Heart left ventricle (tissue), 16 donors: ENCODE measurements at places on chromosomes 7 and 10. TPM values are rescaled to one million over a fixed set of nuclear protein-coding genes. Genes with fewer than 3 reads are reported as not detected.

EPO gene
- total RNA-seq: not detected

NEUROG3 gene
- total RNA-seq: not detected

OR6V1 gene
- not detected for total RNA-seq

CCL26 gene
- 0.77 TPM for total RNA-seq

LDB3 gene
- total RNA-seq: 1,374 TPM

RBM20 gene
- total RNA-seq: 96.9 TPM

SLC26A4 gene
- 1.1 TPM for total RNA-seq

ACTL6B gene
- total RNA-seq: not detected

IKZF1 gene
- 0.90 TPM for total RNA-seq

FKBP9 gene
- 121 TPM for total RNA-seq

GARIN1A gene
- 1.9 TPM for total RNA-seq

OR9A2 gene
- not detected for total RNA-seq

CAV1 gene
- 216 TPM for total RNA-seq

DNA sequence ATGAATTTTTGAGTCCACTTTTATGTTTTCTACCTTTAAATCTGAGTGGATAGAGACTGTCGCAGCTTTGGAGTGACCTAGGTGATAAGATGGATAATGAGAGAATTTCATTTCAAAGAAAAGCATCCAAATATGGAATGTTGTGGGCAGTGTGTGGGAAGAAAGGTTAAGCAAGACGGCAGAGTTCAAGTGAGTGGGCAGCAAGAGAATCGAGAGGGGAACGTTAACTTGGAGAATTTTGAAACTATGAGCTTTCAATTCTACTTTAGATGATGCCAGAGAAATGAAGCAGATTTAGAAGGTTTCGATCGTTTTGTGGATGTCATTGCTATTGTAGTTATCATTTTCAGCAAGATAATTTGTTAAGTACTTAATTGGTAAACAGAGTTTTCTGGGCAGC, 73.0 kb downstream of the XRCC2 start:
- H3K4me3 ChIP-seq: no peak overlapping the region
- no peaks in the 10 kb centered on the region for H3K36me3 ChIP-seq
- DNase-seq: no peak

GRCh38 chr7:23268746-23269145, 22.2 kb downstream of the GPNMB start:
- H3K36me3 ChIP-seq: peaks cover 83% of the 10 kb centered on the region
- H3K27ac ChIP-seq: no peak overlapping the region

DNA sequence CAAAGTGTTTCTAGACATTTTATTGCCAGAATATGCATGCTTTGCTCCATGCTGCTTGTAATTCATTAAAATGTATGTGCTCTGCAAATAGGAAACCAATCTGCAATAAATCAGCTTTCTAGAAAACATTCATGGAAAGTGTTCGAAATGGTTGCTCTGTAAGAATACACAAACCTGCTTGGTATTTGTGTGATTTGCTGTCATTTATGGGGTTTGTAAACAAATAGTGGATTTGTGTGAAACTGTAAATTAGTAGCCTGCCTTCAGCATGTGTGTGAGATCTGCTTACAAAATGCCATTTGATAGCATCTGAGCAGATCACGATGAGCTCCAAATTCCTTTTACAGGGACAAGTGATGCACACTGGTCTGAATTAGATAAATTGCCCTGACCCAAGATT, 219.0 kb upstream of the CSTF2T start:
- H3K36me3 ChIP-seq: no peaks in the 10 kb centered on the region
- H3K4me1 ChIP-seq: peaks cover 5% of the 10 kb centered on the region
- H3K4me3 ChIP-seq: no peak overlapping the region

GRCh38 chr7:67478066-67478465, 481.4 kb downstream of the TYW1 start:
- no peak for DNase-seq
- no peaks in the 10 kb centered on the region for H3K27me3 ChIP-seq
- no peak overlapping the region for H3K27ac ChIP-seq
- no peak overlapping the region for H3K4me3 ChIP-seq
- no peaks in the 10 kb centered on the region for H3K4me1 ChIP-seq

DNA sequence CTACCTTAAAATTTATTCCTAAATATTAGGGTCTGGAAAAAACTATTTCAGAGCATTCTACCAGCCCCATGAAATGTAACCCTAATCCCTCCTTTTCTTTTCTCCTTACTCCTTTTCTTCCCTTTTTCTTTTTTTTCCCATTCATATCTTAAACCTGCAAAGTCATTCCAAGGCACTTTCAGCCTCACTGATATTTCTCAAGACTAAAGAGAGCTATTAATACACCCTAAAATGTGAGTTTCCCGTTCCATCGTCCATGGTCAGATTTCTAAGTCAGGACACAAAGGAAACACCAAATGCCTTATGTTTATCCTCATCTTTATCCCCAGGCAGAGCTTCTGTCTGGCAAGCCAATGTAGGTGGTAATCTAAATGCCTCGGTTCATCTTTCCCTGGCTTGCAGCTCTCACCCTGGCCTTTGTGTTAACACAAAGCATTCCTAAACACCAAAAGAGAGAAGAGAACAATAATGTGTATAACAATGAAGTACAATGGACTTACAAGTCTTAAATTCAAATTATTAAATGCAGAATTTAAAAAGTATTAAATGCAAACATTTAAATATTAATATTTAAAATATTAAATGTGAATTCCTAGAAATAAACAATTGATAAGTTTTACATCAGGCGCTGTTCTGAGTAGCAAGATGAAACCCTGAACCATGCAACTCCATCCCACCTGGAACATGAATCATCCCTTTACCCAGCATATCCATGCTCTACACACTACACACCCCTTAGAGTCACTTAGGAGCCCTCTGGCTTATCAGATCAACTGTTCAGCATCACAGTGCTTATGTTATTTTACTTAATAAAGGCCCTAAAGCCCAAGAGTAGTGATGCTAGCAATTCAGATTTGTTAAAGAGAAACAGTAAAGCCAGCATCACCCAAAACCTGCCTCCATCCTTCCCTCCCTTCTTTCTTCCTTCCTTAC, 26.8 kb downstream of the MICU1 start:
- H3K36me3 ChIP-seq: no peaks in the 10 kb centered on the region
- no peak for DNase-seq
- H3K4me1 ChIP-seq: peaks cover 25% of the 10 kb centered on the region
- no peak overlapping the region for H3K27ac ChIP-seq

DNA sequence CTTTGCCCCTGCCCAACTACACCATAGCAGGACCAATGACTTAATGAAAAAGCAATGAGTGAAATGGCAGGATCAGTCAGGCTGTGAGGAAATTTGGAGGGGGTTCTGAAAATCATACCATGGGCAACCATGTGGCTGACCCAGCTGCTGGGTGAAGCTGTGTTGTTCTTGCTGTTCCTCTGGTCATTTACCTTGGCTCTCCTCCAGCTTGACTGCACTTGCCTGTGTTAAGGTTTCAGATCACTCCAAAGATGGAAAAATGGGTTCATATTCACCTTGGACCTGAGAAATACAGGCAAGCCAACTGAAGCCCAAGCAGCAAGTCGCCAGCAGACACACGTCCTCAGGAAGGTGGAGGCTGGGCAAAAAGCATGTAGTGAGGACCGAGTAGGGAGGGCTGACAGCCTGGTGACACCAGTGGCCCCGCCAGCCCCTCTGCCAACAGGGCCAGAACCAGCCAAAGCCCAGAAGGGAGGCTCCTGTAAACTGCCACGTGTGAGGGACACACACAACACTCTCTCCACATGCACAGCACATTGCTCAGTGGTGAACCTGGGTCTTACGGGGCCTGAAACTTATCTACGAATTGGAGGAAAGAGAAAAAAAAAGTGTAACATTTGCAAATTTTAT, 40.1 kb downstream of the PARP12 start:
- H3K4me3 ChIP-seq: no peak overlapping the region
- peaks cover 56% of the 10 kb centered on the region for H3K36me3 ChIP-seq
- H3K27me3 ChIP-seq: no peaks in the 10 kb centered on the region
- DNase-seq: no peak

DNA sequence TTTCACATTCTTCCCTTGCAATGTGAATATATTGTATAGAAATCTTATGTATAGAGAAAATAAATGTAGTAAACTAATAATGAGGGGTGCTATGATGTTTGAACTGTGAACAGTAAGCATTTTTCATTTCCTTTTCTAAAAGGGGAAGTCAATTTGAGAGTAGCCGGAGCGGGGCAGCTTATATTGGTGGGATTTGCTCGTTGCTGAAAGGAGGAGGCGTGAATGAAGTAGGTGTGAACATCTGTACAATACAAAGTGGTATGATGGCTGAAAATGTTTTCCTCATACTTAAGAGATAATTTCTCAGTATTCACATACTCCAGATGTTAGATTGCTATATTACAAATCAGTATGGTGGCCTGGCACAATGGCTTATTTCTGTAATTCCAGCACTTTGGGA, 87.1 kb downstream of the SRI start:
- H3K4me3 ChIP-seq: no peak overlapping the region
- H3K36me3 ChIP-seq: no peaks in the 10 kb centered on the region
- H3K27me3 ChIP-seq: no peaks in the 10 kb centered on the region
- no peaks in the 10 kb centered on the region for H3K4me1 ChIP-seq

GRCh38 chr10:117472872-117473271, 69.7 kb upstream of the EMX2 start:
- H3K4me1 ChIP-seq: no peaks in the 10 kb centered on the region
- H3K36me3 ChIP-seq: no peaks in the 10 kb centered on the region
- no peak for DNase-seq
- H3K4me3 ChIP-seq: no peak overlapping the region
- H3K27me3 ChIP-seq: peaks cover 4% of the 10 kb centered on the region

GRCh38 chr10:125169915-125170314, 9.6 kb upstream of the CTBP2 start:
- H3K36me3 ChIP-seq: no peaks in the 10 kb centered on the region
- H3K4me1 ChIP-seq: no peaks in the 10 kb centered on the region
- H3K27ac ChIP-seq: no peak overlapping the region
- H3K27me3 ChIP-seq: peaks cover 10% of the 10 kb centered on the region
- H3K4me3 ChIP-seq: no peak overlapping the region
- DNase-seq: no peak

- no peaks in the 10 kb centered on the region for H3K4me1 ChIP-seq
- no peak overlapping the region for H3K4me3 ChIP-seq
- H3K27ac ChIP-seq: no peak overlapping the region
Observed at GRCh38 chr10:18261768-18262231, 121.6 kb downstream of the CACNB2 start.

GRCh38 chr7:113892818-113893217, 26.0 kb downstream of the PPP1R3A start:
- no peaks in the 10 kb centered on the region for H3K27me3 ChIP-seq
- H3K27ac ChIP-seq: no peak overlapping the region
- H3K4me3 ChIP-seq: no peak overlapping the region
- no peaks in the 10 kb centered on the region for H3K36me3 ChIP-seq

GRCh38 chr7:30906515-30907240, 5.0 kb upstream of the AQP1 start:
- H3K36me3 ChIP-seq: no peaks in the 10 kb centered on the region
- no peaks in the 10 kb centered on the region for H3K27me3 ChIP-seq
- H3K27ac ChIP-seq: peak overlapping the region; percentile 72
- H3K4me3 ChIP-seq: no peak overlapping the region
- DNase-seq: no peak

GRCh38 chr7:135991322-135991721, 14.2 kb upstream of the MTPN start:
- no peak for DNase-seq
- H3K27ac ChIP-seq: no peak overlapping the region
- H3K36me3 ChIP-seq: no peaks in the 10 kb centered on the region
- no peaks in the 10 kb centered on the region for H3K27me3 ChIP-seq
- H3K4me3 ChIP-seq: no peak overlapping the region

DNA sequence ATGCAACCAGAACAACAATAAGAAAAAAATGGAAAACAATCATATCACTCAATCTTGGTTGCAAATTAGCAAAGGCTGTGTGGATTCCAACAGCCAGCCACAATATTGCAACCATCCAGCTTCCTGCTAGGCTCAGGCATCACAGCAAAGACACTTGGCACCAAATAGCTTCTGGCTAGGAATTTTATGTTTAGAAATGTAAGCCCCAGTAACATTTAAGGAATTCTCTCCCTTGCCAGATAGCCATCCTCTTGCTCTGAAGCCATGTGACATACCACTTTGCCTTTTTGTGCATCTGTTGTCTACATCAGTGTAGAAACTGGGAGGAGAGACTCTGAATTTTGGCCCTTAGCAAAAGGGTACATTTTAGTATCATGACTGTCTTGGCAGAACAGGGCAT, 22.2 kb downstream of the MKX start:
- H3K27ac ChIP-seq: no peak overlapping the region
- H3K36me3 ChIP-seq: no peaks in the 10 kb centered on the region
- no peak for DNase-seq
- H3K4me3 ChIP-seq: no peak overlapping the region
- H3K27me3 ChIP-seq: no peaks in the 10 kb centered on the region

DNA sequence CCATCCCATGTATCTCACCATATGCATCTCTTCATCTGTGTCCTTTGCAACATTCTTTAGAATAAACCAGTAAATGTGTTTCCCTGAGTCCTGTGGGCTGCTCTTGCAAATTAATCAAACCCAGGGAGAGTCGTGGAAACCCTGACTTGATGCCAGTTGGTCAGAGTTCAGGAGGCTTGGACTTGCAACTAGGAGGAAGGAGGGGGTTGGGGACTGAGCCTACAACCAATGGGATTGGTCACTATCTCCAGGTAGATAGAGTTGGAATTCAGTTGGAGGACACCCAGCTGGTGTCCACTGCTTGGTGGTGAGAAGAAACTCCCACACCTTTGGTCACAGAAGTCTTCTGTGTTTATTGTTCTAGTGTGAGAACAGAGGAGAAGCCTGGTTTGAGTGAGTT, 38.3 kb upstream of the PRKCQ start:
- H3K27me3 ChIP-seq: peaks cover 3% of the 10 kb centered on the region
- no peak for DNase-seq
- H3K36me3 ChIP-seq: no peaks in the 10 kb centered on the region
- no peak overlapping the region for H3K27ac ChIP-seq
- no peaks in the 10 kb centered on the region for H3K4me1 ChIP-seq

DNA sequence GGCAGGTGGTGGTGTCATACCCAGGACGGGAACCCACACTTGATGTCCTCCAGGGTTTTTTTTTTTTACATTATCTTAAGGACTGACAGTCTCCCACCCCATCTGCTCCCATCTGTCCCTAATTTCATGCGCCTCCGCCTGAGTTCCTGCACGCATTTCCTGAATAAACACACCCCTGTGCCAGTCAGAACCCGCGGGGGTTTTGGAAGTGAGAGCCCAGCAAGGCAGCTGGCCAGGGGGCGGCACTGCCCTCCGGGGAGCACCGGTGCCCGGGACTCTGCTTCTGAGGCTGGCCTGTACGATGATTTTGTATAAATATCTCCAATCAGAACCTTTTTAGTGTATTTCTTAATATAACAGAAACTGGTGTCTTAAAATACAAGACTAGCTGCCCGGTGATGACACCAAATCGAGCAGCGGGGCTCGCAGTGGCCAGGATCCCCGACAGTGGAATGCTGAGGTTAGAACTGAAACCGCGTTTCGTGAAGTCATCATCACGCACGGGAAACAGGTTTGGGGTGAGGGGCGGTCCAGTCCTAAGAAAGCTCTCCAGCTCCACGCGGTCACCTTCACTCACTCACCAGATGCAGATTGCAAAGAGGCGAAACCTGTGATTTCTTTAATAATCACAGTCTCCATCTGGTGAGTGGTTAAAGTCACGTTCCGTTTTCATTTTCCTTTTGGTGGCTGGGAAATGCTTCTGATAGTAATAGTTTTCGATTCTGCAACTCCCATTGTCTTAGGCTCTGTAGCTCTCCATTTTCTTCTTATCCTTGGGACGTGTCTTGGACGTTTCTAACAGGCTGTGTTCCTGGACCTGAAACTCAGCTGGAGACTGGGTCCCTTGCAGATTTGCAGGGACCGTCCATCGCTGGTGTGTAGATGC, 19.7 kb downstream of the BNIP3 start:
- H3K27ac ChIP-seq: no peak overlapping the region
- H3K4me3 ChIP-seq: no peak overlapping the region
- H3K36me3 ChIP-seq: no peaks in the 10 kb centered on the region
- no peaks in the 10 kb centered on the region for H3K27me3 ChIP-seq
